ENCODE measurements at places on chromosomes 5 and 9. TPM values are rescaled to one million over a fixed set of nuclear protein-coding genes. Genes with fewer than 3 reads are reported as not detected.

CYSRT1 gene
- total RNA-seq = 12.7 TPM

FOXD4L4 gene
- not detected for total RNA-seq

C6 gene
- total RNA-seq = 1.2 TPM

TMEM232 gene
- total RNA-seq = not detected

IFNA21 gene
- total RNA-seq = not detected

JAKMIP2 gene
- total RNA-seq = not detected

SMU1 gene
- 27.3 TPM for total RNA-seq

PKD2L2 gene
- total RNA-seq = not detected

- no peak for DNase-seq
These were observed 21.8 kb downstream of the KCNIP1 start for GRCh38 chr5:170525470-170526211.

DNA sequence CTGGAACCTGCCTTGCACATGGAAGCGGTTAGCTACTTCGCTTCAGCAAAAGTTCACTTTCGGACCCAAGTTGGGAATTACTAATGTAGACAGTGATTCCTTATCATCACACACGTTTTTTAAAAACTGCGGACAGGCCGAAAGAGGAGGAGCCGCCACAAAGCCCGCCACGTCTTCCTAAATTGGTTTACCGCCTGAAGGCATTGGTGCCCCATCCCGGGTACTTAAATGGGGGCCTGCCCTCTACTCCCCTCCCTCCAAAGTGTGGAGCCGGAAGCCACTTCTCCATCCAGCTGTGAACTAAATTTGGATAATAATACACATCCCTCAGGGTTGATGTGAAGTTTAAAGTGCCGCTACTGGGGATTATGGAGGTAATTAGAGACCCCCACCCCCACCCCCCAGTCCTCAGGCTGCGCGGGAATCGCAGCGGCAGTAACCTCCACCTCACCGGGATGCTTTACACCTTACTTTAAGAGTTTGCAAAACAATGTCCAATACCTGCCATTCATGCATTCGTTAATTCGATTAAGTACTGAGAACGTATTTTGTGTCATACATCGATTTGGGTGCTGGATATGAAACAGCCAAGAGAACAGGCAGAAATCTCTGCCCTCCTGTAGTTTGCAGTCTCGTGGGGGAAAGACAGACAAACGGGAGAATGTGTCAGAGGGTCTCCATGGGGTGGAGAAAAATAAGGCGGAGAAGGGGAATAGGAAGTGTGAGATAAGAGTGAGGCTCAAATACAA, 937 bp upstream of the MACROH2A1 start:
- no peak for DNase-seq

- DNase-seq = no peak
These were observed 782 bp downstream of the BICD2 start for GRCh38 chr9:92763721-92764380.

DNA sequence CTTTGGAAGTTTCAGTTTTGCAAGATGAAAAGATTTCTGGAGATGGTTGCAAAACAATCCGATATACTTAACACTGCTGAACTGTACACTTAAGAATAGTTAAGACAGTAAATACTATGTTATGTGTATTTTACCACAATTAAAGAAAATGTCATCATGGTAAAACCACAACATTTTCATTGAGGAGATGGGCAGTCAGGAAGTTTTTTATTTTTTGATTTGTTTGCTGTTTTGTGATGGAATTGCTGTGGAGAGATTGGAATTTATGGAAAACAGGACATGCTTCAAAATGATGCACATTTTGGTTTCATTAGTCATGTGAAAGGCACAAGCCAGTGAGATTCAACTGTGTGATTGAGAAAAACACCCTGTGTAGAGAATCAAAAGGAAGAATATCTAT, 90.5 kb upstream of the AGXT2 start:
- no peak for DNase-seq

DNA sequence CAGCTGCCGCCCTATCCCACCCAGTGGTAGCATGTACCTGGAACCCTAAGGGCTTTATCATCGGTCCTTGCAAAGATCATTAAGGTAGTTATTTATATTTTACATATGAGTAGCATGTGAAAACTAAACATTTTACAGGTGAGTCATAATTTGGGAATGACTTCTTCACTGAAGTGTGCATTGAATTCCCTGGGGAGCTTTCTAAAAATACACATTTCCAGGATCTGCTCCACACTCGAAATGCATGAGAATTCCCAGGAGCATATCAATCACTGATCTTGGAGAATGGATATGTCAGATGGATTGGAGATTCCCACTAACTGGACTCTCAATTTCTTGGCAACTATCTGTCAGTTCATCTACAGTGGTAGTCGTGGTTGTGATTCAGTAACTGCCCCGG, 717.5 kb downstream of the IRX1 start:
- peak; percentile 43 for DNase-seq

- DNase-seq = no peak
These were observed 52.4 kb downstream of the VCAN start for GRCh38 chr5:83523929-83524328.

- no peak for DNase-seq
These were observed 5.2 kb upstream of the RAPGEF6 start for GRCh38 chr5:131640043-131640856.

DNA sequence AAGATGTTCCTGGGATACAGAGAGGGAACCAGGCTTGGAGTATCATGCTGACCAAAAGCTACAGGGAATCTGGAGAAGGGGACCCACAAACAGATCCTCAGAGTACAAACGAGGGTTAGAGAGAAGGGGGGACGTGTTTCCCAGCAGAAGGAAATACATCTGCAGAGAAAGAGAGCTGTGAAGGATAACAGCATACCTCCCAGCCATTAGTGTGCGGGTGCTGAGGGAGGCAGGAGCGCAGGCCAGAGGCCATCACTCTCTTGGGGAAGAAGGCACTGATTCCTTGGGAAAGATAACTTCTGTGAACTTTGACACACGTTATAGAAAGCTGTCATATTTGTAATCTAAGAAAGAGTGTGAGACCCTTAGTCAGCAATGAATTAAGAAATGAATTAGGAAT, 96.9 kb downstream of the KCNN2 start:
- DNase-seq = no peak

- DNase-seq = no peak
These were observed 154.8 kb downstream of the PAX5 start for GRCh38 chr9:36878986-36879982.

DNA sequence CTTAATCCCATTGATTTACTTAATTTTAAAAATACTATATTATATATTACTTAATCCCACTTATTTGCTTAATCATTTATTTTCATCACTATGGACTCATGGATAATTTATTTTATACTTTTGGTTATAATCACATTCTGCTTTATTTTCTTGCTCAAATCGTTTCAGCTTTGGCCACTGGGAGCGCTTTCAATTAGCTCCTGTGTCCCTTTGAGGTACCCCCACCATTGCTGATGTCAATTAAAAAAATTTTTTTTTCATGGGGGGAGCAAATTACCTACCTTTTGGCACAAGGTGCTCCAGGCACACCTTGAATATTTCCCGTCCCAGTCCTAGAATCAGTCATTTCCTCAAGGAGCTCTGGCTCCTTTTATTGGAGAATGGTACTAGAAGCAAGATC, 1.4 kb upstream of the TRIO start:
- DNase-seq = no peak

DNA sequence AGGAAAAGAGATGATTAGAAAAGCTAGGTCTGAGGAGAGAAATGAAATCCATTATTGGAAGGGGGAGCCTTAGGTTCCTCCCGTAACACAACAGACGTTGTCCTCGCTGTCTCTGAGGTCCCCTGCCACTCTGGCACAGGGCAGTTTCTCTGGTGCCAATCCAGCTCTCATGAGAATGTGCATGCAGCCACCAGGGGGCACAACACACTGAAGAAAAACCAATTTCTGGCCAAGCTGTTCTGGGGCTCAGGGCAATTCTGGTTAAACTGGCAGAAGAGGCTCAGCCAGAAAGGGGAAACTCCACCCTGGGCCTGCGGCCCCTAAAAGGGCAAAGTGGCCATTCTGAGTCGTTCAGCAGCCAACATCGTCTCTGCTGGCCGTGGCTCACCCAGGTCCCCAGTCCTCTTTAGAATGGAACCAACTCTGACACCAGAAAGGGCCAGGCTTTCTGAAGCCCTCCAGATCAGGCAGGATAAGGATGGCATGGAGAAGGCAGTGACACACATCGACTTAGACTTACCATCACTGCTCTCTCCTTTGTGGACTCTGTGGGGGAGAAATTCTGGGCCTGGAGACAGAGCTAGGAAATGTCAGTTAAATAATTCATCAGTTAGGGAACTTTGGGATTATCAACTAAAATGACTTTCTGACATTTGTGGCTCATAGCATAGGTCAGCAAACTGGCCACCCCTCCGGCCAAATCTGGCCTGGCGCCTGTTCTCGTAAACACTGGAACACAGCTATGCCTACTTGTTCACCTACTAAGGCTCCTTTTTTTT, 58.5 kb upstream of the GOLPH3 start:
- peak; percentile 38 for DNase-seq

DNA sequence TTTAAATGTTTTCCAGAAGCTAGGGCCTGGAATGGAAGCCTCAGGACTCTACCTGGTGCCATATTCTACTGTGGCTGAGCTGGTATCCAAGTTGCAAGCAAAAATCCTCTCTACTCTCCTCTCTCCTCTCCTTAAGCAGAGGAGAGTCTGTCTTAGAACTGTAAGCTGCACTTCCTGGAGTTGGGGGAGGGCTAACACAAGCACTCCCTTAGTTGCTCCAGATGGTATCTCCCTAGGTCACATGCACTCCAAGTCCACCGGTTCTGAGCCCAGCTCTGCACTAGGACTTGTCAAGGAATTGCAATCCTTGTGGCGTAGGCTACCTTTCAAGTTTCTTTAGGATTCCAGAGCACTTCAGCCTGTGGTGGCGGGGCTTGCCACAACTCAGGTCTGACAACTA, 513.9 kb upstream of the RGMB start:
- DNase-seq = no peak

- DNase-seq = no peak
These were observed 93.7 kb upstream of the DAP start for GRCh38 chr5:10854506-10855277.

- DNase-seq = no peak
These were observed 135.3 kb downstream of the HOMER1 start for GRCh38 chr5:79378510-79379186.

GRCh38 chr5:8213701-8214240, 344.8 kb downstream of the MTRR start:
- no peak for DNase-seq

DNA sequence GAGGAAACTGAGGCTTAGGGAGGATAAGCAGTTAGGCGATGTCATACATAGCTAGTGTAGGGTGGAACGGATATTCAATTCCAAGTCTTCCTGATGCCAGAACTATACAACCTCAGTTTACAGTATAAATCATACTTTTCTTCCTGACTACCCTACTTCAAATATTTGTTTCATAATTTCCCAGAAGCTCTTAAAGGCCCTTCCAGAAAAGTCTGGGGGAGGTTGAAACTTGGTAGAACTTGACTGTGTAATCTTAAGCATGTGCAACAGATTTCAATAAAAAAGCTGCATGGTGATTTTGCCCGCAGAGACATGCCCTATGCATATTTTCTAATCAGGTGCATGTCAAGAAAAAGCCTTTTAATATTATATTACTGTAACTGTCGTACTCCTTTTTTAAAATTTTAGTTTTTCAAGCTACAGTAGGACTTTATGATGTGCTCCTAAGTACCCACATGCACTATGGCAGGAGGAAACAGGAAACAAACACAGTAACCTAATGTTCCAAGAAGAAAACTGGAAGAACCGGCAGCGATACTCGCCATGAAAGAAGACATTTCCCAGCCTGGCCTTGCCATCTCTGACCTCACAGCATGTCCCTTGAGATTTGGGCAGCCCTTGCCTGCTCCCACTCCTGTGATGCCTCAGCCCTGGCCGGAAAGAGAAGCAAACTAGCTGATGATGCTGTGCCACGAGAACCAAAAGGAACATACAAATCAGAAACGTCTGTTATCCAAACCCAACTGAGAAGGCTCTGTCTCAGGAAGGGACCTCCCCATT, 266.0 kb downstream of the EFNA5 start:
- DNase-seq = no peak

DNA sequence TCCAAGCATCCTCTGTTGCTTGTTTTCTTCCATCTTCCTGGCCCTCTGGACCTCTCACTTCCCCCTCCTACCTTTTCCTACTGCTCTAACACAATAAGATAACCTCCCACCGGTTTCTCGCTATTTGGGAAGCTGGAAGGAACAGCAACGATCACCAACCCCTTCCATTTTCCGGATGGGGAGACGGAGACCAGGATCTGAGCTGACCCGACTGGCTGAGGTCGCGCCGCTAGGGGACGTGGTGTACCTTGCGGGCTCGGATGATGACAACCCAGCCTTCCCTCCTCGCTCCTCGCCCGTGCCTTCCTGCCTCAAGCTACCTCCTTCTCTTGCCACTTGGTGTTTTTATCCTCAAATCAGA, 1.9 kb downstream of the LPAR1 start:
- peak; percentile 55 for DNase-seq

- no peak for DNase-seq
These were observed 205.3 kb downstream of the DEPDC1B start for GRCh38 chr5:60494635-60495034.

GRCh38 chr5:137753691-137754187, 424 bp downstream of the HNRNPA0 start:
- DNase-seq = no peak

GRCh38 chr5:112697322-112697721, 40.4 kb upstream of the APC start:
- no peak for DNase-seq

DNA sequence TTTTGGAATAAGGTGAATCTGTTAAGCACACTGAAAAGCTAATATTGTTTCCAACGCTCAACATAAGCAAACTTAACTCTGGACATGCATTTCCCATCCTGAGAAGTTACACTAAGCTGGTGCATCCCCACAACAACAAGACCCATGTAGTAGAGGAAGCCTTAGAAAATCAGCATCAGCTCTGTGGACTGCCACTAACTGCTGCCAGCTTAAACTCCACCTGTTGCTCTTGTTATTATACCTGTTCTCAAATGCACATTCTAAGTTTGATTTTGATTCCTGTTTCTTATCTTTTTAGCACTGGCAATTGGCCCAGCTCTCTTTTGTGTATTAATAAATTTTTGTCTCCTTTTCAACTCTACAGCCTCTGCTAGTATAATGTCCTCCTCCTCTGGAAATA, 924.8 kb downstream of the DNAH5 start:
- no peak for DNase-seq

- no peak for DNase-seq
These were observed 393.4 kb downstream of the NFIB start for GRCh38 chr9:13920557-13920956.

GRCh38 chr5:171825051-171825450, 39.4 kb downstream of the SMIM23 start:
- DNase-seq = no peak

DNA sequence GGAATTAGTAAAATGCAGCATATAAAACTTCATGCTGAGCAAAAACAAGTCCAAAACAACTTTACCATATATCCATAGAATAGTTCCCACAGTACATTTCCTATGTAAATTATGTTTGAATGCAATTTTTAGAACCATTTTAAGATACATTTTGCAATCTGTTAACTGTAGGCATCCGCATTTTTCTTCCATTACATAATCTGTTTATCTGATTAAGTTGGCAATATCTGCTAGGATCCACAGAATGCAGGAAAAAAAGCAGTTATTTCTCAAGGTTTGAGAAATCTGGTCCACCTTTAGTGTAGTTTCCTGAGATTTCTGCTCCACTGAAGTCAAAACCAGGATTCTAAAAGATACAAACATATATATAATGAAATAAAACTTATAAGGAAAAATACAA, 6.2 kb downstream of the NUDCD2 start:
- no peak for DNase-seq
